Effector CD8-positive, alpha-beta T cell (primary cell): ENCODE measurements at places on chromosomes 2 and 18.

GRCh38 chr18:21991886-21992285, 177.5 kb upstream of the GATA6 start:
- DNase-seq: no peak

DNA sequence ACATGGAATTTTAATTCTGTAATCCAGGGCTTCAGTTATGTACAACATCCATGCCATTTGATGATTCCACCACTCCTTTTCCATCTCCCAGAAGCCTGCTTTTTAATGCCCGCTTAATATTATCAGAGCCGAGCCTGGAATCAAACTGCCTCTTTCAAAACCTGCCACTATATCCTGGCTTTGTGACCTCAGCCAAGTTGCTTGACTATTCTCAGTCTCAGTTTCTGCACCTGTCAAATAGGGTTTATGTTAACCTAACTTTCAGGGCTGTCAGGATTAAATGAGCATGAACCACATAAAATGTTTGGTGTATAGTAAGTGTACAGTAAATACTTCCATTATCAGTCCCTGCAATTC, 108.7 kb downstream of the XRCC5 start:
- no peak for DNase-seq

DNA sequence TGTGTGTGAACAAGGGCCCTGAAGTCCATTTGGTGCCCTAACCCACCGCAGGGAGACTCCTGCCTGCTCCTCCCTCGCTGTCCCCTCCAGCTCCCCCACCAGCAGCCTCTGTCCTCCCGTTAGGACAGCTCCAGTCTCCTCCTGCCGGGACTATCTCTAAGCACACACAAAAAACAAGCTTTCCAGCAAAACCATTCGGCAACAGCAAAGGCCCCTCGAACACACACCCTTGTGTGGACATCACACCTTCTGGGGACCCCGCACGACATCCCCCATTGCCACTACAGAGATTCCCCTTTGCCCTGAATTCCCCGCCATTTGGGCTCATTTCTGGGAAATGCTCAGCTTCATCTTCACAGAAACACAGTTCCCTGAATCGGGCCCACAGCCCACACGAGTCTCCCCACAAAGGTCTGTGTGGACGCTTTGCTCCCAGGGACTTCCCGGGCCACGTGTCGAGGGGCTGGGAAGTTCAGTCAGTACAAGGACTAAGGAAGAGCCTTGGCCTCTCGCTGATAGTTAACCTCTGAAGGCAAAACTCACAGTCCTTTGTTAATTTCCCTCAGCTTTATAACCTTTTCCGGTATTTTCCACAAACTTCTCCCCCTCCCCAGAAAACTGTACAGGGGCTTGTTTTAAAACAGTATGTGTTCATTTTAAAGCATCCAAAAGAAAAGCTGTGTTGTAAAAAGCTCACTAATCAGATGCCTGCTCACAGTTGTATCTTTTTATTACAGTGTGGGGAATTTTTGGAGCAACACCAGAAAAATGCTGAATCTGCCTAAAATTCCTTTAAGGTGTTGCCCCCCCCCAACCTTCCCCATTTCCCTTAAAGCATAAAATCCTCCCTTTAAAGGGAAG, 25.9 kb downstream of the SMAD7 start:
- no peak for DNase-seq

DNA sequence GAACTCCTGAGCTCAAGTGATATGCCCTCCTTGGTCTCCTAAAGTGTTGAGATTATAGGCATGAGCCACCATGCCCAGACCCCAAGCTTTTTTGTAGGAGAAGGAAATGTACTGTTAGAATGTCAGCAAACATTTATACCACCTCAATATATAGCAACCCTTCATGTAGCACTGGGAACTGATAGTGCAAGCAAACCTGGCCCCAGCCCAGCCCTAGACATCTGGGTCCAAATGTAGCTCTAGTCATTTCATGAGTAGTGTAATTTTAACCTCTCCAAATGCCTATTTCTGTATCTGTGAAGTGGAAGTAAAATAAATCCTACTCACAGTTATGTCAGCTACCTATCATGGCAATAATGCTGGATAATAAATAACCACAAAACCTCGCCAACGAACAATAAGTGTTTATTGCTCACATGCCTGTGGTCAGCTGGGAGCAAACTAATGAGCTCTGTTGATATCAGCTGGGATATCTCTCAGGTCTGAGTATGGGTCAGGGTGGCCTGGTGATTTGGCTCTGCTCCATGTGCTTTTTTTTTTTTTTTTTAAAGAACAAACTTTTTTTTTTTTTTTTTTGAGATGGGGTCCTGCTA, 180.4 kb downstream of the CD8B2 start:
- no peak for DNase-seq

GRCh38 chr18:79513381-79514081, 117.8 kb downstream of the NFATC1 start:
- no peak for DNase-seq

- DNase-seq: no peak
These were observed 10.4 kb upstream of the KCNF1 start for GRCh38 chr2:10901160-10901939.

- DNase-seq: no peak
These were observed 5.9 kb downstream of the ORC4 start for GRCh38 chr2:148014616-148015015.

DNA sequence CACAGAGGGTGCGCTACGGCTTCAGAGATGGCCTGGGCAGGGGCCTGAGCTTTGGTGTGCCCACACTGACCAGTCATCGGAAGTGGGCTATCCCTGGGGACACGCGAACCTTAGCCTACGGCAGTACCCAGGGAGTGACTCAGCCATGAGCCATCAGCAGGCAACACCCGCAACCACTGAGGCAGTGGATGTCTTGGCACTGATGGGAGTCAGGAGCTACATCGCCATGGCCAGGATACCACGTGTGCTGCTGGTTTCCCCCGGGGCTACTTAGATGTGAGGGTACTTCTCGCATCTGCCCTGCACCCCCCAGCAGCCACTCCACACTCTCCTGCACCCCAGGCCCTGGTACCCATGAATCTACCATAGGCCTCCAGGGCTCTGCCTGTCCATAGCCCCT, 12.8 kb upstream of the HPCAL1 start:
- no peak for DNase-seq

- DNase-seq: no peak
These were observed 2.9 kb downstream of the EML4 start for GRCh38 chr2:42172020-42172419.

- no peak for DNase-seq
These were observed 410.5 kb upstream of the MEIS1 start for GRCh38 chr2:66024391-66024790.
